ENCODE measurements at places on chromosomes 2 and 18.

DNA sequence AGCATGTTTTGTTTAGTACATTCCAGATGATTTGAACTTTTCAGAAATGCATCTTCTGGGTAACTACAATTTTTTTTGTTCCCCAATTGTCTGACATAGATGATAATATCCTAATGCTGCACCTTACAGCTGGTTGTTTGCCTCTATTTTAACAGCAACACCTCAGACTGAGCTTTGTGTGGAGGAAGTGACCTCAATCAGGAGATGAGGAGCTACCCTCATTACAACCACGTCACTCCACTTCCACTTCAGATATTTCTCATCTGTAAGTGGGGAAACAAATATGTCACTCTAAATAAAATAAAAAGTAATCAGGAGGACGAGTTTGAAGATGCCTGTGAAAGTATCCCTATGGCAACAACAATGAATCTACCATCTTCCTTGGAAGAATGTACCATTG lies 12.1 kb upstream of the SRSF7 start:
- no peak for DNase-seq

DNA sequence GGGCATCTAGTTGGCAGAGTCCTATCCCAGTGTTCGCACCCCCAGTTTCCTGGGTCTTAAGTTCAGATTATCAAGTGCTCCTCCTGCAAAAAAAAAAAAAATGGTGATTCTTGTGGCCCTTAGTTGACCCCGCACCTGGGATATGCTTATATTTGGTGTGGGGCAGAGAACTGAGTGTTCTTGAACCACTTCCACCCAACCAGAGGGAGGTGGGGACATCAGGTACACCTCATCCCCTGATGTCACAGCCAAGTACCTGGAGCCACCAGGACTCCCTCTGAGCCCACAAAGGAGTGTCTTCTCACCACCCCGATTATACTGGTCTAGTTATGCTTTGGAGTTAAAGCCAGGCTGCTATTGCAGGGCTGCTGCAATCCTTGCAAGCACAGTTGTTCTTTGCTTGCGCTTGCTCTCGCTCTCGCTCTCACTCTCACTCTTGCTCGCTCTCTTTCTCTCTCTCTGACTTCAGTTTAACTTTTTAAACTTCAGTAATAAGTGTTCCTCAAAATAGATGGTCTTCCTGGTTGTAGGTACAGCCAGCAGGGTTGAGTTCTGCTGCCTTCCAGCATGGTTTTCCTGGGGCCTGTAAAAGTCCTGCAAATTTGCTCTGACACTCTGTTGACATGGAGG lies 265.7 kb downstream of the NEDD4L start:
- no peak for DNase-seq

DNA sequence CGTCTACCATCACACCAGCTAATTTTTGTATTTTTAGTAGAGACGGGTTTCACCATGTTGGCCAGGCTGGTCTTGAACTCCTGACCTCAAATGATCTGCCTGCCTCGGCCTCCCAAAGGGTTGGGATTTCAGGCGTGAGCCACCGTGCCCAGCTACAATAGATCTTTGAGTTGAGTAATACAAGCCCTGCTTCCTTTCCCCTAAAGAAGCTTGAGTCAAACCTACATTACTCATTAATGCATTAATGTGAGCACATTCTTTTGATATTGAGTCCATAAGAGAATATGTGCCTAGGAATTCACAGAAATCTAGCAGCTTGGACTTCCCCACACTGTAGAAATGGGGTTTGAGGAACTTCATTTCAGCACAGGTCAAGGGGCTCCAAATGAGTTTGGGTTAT lies 39.6 kb downstream of the PSMG2 start:
- DNase-seq = no peak

GRCh38 chr18:54251606-54252390 lies 17.5 kb upstream of the POLI start:
- DNase-seq = no peak

DNA sequence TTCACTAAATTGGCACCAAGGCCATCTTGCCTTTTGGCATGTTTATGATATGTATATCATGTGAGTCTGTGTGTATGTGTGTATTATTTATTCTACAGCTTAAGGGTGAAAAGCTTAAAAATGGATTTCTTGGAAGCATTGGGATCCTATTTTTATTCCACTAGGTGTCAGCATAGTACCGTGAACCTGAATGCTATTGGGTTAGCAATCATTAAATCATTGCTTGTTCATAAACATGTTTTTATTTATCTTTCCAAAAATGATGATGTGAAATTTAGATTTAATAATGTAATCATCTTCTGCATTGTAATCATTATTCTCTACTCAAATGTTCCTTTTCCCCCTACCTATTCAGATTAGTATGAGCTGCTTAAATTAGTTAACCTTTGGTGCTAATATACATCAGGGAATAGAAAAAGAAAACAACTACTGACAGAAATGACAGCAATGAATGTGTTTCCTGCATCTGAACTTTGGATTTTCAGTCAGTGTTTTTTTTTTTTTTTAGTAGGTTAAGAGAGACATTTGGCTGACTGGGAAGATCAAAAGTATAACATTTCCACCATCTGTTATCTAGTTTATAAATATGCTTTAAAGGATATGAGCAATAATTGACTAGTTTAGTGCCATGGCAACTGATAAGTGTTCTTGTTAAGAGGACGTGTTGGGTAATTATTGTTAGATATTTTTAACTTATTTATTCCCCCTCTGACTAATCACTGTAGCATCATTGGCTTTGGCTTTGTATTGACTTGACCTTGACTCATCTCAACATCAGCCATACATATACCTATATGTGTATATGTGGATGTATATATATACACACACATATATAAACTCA lies 14.1 kb upstream of the ZSWIM2 start:
- no peak for DNase-seq

Data from brain pericyte (primary cell).